AG10803 (cell line): ENCODE measurements at places on chromosomes 4 and X.

DNA sequence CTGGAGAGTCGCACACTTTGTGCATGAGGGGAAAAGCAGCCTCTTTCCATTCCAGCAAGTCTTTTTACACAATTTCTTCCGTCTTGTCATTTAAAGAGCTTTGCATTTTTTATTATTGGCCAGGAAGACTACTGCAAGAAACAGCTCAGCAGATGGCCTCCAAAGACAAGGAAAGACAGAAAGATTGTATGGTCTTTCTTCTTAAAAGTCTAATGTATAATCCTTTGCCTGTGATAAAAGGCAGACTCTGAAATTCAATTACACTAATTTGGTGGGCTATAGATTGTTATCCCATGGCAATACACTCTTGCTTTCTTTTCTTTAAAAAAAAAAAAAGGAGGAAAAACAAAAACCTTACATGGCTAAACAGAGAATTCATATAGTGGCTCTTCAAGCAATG, 5.9 kb downstream of the CAPN6 start:
- no peak for DNase-seq

DNA sequence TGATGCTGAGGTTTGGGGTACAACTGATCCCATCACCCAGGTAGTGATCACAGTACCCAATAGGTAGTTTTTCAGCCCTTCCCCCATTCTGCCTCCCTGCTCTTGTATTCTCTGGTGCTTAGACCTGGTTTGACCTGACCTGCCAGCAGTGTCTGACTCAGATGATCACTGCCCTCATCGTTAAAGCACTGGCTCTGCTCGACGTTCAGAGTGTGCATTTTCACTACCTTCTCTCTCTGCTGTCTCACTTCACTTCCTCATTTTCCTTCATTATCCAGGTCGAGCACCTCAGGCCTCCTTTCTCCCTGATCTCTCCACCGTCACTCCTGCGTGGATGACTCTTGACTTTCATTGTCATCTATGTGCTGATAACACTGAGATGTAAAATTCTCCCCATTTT, 83.6 kb downstream of the PARM1 start:
- no peak for DNase-seq

GRCh38 chrX:145751943-145752342, 65.7 kb upstream of the SLITRK2 start:
- DNase-seq, result peak; percentile 54

DNA sequence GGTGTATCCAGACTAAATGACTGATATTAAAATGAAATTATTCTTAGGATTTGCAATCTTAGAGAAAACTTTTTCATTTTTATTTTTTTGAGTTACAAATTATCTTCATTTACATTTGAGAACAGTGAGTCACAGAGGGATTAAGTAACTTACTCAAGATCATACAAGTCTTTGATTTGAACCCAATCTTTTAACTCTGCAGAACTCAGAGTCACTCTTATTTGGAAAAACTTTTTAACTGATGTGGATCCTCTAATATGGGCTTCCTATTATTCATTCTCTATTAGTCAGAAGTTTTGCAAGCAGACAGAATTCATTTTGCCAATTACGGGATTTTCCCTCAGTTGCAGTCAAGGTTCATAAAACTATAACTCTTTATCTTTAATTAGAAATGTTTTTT, 20.1 kb downstream of the HPRT1 start:
- peak; percentile 29 for DNase-seq

DNA sequence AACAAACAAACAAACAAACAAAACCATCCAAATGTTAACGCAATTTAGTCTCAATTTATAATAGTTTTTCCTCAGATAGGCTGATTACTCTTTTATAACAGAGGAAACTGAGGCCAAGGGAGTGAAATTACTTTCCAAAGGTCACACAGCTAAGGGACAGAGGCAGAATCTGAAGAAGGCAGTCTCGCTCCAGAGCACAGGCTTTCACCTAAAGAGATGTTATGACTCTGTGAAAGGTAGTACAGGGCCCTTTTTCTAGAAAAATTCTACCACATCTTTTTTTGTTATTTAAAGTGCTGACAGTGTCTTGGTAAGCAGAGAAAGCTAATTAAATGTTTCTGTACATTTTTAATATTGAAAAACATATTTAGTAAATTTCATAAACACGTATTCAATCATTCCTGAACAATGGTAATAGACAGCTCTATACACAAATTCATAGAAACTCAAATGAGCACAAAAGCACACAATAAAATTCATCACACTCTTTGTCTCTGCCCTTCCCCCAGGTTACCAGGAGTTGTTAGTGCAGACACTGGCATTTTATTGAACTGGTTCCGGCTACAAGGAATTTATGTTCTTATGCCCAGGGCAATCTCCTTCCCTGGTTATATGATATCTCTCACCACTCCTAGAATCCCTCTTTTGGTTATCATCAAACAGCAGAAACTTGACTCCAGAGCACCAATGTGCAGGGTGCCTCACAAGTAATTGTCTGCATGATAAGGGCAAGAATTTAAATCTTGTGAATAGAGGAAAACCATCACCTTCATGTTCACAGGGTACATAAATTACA, 7.7 kb upstream of the APBB2 start:
- DNase-seq, result no peak

DNA sequence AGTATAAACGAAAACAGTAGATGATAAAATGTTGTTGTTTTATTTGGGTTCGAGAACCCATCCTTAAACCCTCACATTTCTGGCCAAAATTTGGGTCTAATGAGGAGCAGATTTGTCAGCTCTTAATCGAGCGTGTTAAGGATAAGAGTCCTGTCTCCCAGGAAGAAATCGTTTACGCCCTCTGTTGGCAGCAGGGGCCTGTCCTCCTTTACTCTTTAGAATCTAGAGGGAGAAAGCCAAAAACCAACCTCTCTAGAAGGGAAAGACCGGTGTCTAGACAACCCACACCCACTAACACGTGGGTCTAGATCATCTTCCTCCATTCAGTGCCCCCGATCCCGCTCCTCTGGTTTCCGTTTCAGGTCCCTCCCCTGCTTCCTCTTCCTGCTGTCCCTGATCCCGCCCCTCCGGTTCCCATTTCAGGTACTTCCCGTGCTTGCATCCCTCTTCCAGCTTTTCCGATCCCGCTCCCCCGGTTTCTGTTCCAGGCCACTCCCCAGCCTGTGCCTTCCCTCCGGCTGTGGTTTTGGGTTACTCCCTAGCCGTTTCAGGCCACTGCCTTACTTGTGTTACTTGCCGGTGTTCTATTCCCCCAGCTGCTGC, 339.1 kb downstream of the PAPSS1 start:
- DNase-seq, result peak; percentile 35

GRCh38 chr4:48943387-48943786, 36.8 kb upstream of the OCIAD2 start:
- no peak for DNase-seq

DNA sequence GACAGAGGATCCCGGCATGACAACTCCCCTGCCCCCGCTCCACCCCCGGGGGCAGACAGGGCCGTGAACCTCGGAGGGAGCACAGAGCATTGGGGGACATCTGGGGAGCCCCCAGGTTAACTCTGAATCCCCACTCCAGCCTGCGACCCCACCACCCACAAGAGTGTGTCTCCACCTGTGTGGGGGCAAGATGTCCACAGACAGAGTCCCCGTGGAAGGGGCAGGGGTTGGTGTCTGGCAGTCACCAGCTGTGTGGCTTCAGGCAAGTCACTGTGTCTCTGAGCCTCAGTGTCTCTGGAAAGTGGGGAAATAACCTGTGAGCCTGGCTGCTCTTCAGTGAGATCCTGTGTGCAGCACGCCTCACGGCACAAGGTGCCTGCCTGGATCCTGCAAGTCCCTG, 239.0 kb downstream of the AFAP1 start:
- DNase-seq, result no peak

DNA sequence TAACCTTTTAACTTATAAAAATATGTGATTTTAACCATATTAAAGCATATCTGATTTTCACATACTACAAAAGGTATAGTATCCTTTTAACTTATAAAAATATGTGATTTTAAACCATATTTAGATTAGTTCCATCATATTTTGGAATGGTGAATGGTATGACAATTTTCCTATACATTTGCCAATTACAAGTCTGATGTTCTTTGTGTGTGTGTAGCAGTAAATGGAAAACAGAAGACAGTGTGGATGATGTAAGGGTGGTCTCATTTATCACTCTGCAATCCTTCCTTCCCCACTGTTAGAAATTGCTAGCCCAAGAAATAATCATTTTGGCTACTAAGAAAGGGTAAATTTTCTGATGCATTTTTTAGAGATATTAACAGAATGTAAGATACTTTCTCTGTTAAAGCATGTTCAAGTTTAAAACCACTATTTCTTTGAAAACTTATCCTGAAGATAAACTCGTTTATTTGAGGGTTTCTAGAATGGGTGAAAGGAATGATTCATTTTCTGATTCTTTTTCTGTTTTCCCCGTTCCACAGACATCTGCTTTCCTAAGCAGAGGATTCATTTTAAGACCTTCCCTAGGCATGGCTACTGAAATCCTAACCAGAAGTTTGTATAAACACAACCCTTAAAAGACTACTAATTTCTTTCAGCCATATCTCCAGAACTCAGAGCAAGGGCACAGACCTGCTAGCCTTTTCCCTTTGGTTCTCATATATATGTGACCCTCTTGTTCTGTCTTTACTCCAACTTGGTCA, 21.0 kb downstream of the NUDT6 start:
- DNase-seq, result no peak

- DNase-seq, result no peak
Observed at GRCh38 chrX:124113621-124114600, 152.4 kb downstream of the STAG2 start.

GRCh38 chr4:186203406-186203805, 12.0 kb downstream of the CYP4V2 start:
- DNase-seq, result peak; percentile 5

GRCh38 chr4:140703463-140703862, 52.7 kb downstream of the TBC1D9 start:
- DNase-seq, result peak; percentile 64

GRCh38 chr4:56654238-56654632, 26.9 kb downstream of the HOPX start:
- no peak for DNase-seq

- peak; percentile 67 for DNase-seq
Observed at GRCh38 chrX:130055103-130055502, 55.2 kb downstream of the ELF4 start.

GRCh38 chr4:1043162-1043561, 31.7 kb downstream of the FGFRL1 start:
- no peak for DNase-seq

GRCh38 chr4:138177278-138177968, 64.7 kb downstream of the SLC7A11 start:
- no peak for DNase-seq

- no peak for DNase-seq
Observed at GRCh38 chrX:75230296-75230695, 43.6 kb upstream of the UPRT start.

DNA sequence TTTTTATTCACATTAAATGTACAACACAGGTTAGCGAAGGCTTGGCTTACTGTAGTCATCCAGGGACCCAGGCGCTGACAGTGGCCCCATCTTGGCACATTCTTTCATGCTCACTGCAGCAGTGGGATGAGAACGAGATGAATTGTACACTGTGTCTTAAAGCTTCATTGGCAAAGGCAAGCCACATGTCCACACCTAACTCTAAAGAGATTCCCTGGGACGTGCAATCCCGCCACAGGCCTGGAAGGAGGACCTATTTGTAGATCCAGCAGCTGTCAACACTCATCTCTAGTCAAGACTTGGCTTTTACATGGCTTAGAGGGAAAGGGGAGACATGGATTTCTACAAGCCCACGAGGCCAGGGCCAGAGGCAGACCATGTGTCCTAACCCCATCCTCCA, 16.1 kb upstream of the CXCR3 start:
- DNase-seq, result no peak

DNA sequence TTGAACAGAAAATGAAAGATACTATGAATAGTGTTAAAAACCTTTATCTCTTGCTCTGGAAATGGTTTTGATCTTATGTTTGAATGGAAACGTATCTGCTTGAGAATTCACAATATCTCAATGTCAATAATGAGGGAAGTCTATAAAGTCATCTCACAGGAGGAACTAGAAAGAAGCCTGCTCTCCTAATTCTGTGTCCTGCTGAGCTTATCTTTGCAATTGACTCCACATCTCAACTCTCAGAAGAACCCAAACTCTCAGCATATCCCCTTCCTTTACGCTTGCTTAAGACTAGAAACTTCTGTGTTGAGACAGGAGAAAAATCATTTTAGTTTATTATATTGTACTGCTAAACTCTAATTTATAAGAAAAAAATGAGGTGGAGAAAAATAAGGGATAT, 8.3 kb upstream of the PF4V1 start:
- DNase-seq, result no peak

DNA sequence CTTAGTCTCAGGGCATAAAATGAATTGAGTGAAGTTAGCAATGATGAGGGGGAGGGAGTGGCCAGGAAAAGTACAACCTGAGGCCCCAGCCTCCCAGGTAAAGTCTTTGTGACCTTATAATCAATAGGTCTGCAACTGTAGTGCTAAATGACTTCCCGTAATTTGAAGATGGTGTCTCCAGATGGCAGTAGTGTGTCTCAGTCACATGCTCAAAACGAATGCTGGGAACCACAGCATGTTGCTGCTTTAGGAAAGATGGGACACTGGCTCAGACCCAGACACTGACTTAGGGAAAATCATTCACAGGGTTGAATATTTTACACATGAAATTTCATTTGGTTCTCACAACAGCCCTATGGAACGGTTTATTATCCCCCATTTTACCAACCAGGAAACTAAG, 10.3 kb downstream of the SRPX2 start:
- peak; percentile 45 for DNase-seq

DNA sequence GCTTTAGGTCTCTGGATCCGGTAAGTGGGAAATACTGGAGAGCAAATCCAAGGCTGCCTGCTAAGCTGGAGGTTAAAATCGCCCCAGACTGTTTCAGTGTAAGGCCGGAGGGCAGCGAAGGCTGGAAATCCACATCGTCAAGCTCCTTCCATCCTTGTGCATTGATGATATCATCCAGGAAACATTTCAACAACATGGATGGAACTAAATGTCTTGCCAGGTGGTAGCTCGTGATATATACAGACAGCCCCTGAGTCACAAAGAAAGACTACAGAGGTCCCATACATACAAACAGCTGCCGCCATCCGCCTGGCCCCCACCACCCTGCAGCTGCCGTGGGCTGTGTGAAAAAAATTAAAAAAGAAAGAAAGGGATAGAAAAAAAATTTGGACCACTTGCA, 148.9 kb upstream of the RBPJ start:
- DNase-seq, result peak; percentile 17

DNA sequence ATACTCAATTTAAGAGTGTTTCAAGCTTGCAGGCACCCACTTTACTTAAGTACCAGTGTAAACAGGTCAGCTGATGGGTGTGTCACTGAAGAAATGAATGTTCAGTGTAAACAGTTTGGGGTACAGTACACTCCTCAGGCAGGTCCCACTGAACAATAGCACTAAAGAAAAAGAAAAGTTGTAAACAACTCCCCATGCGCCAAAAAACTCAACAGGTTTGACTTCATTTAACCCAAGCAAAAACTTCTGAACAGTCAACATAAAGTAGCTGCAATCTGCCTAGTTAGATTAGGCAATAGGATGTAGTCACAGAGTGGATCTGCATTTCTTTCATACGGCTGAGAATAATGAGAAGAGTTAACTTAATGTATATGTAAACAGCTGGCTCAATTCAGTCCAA, 93.2 kb downstream of the FAM13A start:
- peak; percentile 11 for DNase-seq

GRCh38 chr4:10207116-10207515, 90.5 kb upstream of the WDR1 start:
- DNase-seq, result no peak
